Activated naive CD4-positive, alpha-beta T cell treated with anti-CD3 and anti-CD28 coated beads, Interleukin-2, amount 10 ng/mL, durations not matched to agents 7 days and 5 days (primary cell): ENCODE measurements at places on chromosomes 1 and 21.

GRCh38 chr1:236063919-236064673 lies 794 bp downstream of the NID1 start:
- DNase-seq, result no peak
- H3K27me3 ChIP-seq, result peaks cover 71% of the 10 kb centered on the region
- no peaks in the 10 kb centered on the region for H3K36me3 ChIP-seq

DNA sequence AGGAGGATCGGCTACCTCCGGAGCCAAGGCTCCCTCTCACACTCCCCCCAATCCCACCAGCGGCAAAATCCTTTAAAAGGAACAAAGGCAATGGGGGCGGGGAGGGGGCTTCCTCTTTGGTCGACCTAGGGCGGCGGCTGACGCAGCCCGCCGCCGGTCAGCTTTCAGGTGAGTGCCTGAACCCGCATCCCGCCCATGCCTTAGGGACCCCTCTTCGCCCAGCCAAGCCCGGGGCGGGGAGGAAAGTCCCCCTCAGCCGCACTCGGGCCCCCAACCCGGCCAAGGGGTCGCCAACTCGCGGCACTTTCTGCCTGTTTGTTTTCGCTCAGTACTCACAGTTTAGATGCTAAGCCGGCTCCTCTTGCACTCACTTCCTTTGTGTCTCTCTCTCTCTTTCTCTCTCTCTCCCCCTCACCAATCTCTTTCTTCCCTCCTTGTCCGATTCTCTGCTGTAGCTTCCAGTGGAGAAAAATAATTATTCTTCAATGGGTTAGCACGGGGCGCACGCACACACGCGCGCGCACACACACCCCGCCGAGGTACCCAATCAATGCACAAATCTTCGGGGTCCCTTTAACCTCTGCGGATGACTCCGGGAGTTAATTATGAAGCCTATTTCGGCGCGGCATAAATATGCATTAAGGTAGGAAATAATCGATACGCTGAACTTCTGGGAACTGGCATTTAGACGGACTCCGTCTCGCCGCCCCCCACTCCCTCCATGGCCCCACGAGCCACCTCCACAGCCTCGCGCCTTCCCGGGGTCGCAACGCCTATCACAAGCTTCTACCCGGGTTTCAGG lies at the start of gene BLACAT1:
BLACAT1 (minus strand) TSS at position 465 of the 802 bp plus-strand sequence.
- peak within 1 kb of the TSS; percentile 42 for H3K27ac ChIP-seq
- H3K36me3 ChIP-seq, result no peaks in the 10 kb centered on the region
- peaks cover 98% of the 10 kb centered on the region for H3K27me3 ChIP-seq
- peak within 1 kb of the TSS; percentile 37 for H3K4me3 ChIP-seq

DNA sequence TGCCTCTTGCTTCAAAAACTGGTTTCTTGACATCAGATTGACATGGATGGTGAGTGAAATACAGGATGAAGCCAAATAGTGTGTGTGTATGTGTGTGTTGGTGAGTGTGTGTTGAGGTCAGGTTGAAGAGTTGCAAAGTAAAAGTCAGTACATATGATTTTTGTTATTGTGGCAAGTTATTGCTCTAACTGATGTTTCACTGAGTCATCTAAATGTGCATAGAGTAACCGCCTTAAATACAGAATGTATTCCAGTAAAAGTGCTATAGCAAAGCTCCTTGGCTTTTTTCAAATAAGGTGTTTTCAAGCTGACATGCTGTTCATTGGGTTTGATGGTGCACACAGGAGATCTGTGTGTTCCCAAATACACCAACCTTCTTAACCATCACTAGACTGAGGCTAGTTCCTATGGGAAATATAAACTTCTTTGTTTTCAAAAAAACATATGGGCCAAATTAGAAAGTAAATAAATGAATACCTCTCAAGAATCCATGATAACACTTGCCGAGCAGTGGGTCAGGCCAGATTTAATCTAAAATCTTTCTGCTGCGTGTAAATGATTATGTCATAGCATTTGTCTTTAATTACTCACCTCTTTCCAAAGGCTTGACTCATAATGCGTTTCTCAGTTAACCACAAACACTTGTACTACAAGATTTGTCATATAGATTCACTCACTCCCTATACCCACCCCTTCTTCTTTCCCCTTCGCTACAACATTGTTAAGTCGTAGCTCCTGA lies 151.1 kb downstream of the LYPLAL1 start:
- no peak for DNase-seq
- H3K27ac ChIP-seq, result no peak overlapping the region
- H3K4me3 ChIP-seq, result no peak overlapping the region
- H3K27me3 ChIP-seq, result no peaks in the 10 kb centered on the region
- H3K36me3 ChIP-seq, result no peaks in the 10 kb centered on the region

GRCh38 chr21:30306884-30307283 lies 13.2 kb downstream of the KRTAP26-1 start:
- no peaks in the 10 kb centered on the region for H3K36me3 ChIP-seq
- no peak overlapping the region for H3K27ac ChIP-seq
- H3K27me3 ChIP-seq, result no peaks in the 10 kb centered on the region
- no peak overlapping the region for H3K4me3 ChIP-seq
- no peak for DNase-seq
- no peaks in the 10 kb centered on the region for H3K4me1 ChIP-seq

DNA sequence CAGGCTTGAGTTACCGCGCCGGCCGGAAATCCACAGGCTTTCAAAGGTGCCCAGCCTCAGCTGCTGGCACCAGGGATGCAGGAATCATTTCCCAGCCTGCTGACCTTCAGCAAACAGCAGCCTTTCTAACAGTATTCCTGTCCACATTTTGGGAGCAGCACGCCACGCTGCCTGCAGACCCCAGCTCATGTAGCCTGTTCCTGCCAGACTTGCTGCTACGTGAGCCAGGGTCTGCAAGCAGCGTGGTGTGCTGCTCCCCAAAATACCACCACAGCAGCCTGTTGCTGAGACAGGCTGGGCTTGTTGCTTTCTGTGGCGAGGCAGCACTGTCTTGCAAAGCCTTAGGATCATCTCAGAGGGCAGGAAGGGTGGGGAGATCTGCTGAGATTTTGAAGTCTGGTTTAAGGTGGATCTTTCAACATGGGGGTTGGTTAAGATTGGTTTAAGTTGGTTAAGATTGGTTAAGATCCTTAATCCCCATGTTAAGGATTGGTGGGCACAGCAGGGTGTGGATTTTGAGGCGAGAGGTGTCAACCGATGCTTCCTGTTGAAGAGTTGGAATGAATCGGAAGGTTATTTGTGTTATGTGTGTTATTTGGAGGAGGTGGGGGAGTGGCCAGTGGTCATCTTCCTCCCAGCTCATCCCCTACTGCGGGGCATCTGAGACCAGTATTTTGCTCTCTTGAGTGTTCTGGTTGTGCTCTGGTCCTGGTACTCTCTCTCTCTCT lies 12.9 kb downstream of the FAAH start:
- no peak for DNase-seq
- no peaks in the 10 kb centered on the region for H3K4me1 ChIP-seq
- H3K36me3 ChIP-seq, result no peaks in the 10 kb centered on the region
- no peaks in the 10 kb centered on the region for H3K27me3 ChIP-seq
- no peak overlapping the region for H3K4me3 ChIP-seq

DNA sequence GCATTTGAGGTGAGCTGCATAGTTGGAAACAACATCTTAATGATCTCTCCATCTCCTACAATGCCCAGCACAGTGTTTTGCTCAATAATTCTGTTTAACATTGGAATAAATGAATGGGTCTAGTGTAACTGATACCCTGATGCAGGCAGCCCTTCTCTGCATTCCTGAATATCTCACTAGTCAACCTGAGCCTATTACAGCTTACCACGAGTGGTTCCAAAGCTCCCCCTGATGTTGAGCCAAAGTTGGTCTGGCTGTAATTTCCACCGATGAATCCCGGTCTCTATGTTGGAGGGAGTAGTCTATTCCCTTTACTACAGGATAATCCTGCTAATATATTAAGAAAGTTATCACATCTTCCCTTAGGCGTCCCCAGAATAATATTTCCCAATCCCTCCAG lies 63.8 kb downstream of the ZBTB18 start:
- no peaks in the 10 kb centered on the region for H3K36me3 ChIP-seq
- peaks cover 8% of the 10 kb centered on the region for H3K27me3 ChIP-seq
- DNase-seq, result no peak
- no peak overlapping the region for H3K27ac ChIP-seq
- no peaks in the 10 kb centered on the region for H3K4me1 ChIP-seq
- no peak overlapping the region for H3K4me3 ChIP-seq

DNA sequence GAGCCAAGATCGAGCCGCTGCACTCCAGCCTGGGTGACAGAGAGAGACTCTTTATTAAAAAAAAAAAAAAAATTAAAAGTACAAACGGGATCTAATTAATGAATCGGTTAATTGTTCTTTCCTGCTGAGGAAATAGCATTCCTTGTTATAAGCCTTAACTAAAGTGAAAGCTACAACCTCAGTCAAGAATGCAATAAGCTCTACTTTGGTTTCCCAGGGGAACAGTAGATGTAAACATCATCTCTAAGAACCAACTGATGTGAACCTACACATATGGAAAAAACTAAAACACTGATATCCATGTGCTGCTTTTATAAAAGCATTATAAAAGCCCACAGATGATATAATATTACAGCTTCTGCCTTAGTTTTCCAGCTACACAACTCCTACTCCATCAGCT lies 41.9 kb downstream of the LPGAT1 start:
- H3K4me3 ChIP-seq, result no peak overlapping the region
- no peak overlapping the region for H3K27ac ChIP-seq
- H3K27me3 ChIP-seq, result no peaks in the 10 kb centered on the region

DNA sequence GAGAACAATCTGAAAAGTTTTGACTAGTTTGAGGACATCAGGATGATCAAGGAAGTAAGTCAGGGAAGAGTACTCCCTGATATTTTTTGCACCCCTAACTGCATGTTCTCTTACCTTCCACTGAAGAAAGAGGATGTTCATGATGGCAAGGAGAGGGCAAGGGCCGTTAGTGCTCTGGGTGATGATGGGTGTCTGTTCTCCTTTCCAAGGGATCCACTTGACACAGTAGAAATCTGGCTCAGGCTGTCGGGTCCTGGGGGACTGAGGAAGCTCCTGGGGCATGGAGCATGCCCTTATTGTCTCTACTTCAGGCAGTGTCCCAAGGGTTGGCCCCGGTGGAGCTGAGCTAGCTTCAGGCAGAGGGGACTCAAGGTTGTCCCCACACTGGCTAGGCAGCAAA lies 4.7 kb downstream of the MINDY1 start:
- H3K27ac ChIP-seq, result no peak overlapping the region
- no peaks in the 10 kb centered on the region for H3K27me3 ChIP-seq
- peaks cover 40% of the 10 kb centered on the region for H3K36me3 ChIP-seq

DNA sequence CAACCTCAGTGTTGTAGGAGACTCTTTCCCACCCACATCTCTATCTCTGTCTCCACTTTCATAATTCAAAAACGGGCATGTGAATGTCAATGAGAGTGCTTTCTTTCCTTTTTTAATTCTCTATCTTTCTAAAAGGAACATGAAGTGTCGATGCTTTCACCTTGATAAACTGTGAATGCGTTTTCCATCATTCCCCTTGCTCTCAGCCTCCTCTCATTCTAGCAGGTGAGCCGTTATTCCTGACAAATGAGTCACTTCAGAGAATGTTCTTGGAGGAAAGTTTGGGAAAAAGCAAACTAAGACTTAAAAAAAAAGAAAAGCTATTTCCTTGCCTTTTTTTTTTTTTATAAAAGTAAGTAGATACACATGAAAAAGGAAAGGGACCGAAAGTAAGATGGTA lies 226.0 kb upstream of the C1orf87 start:
- no peaks in the 10 kb centered on the region for H3K4me1 ChIP-seq
- H3K27me3 ChIP-seq, result no peaks in the 10 kb centered on the region
- H3K27ac ChIP-seq, result no peak overlapping the region
- H3K4me3 ChIP-seq, result no peak overlapping the region

GRCh38 chr21:29164323-29164942 lies 34.0 kb downstream of the MAP3K7CL start:
- no peaks in the 10 kb centered on the region for H3K36me3 ChIP-seq
- H3K4me3 ChIP-seq, result no peak overlapping the region
- H3K27ac ChIP-seq, result no peak overlapping the region
- H3K27me3 ChIP-seq, result no peaks in the 10 kb centered on the region

DNA sequence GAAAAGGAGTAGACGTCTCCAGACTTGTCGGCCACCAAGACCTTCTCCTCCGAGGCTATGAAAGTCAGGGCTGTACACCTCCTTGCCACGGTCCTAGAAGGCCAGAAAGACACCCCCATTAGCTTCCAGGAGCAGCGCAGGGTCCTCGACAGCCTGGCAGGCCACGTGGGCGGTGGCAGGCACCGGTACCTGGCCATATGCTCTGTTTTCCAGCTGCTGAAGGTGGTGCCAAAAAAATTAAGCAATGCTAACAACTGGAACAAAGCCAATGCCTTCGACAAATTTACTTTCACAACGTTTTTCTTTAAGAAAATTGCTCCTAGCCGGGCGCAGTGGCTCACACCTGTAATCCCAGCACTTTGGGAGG lies 15.9 kb downstream of the WDR4 start:
- peaks cover 8% of the 10 kb centered on the region for H3K4me1 ChIP-seq
- H3K27ac ChIP-seq, result no peak overlapping the region
- no peak overlapping the region for H3K4me3 ChIP-seq
- no peaks in the 10 kb centered on the region for H3K27me3 ChIP-seq

GRCh38 chr1:202148391-202148790 lies 3.9 kb upstream of the ARL8A start:
- no peak for DNase-seq
- H3K27ac ChIP-seq, result no peak overlapping the region
- H3K4me3 ChIP-seq, result no peak overlapping the region
- H3K36me3 ChIP-seq, result peaks cover 49% of the 10 kb centered on the region
